ENCODE measurements at places on chromosomes 2 and 18. TPM values are rescaled to one million over a fixed set of nuclear protein-coding genes. Genes with fewer than 3 reads are reported as not detected.

Gene IL1B
- 2.5 TPM for total RNA-seq

Gene ABCG8
- total RNA-seq, result not detected

Gene SOCS6
- 16.0 TPM for total RNA-seq

GRCh38 chr2:54394392-54394791 lies 61.7 kb upstream of the SPTBN1 start:
- no peak for DNase-seq

Gene FER1L5
- total RNA-seq, result 0.74 TPM

Gene LRATD1
- total RNA-seq, result 32.7 TPM

- no peak for DNase-seq
Observed at GRCh38 chr2:98153481-98153880, 66.5 kb downstream of the VWA3B start.

DNA sequence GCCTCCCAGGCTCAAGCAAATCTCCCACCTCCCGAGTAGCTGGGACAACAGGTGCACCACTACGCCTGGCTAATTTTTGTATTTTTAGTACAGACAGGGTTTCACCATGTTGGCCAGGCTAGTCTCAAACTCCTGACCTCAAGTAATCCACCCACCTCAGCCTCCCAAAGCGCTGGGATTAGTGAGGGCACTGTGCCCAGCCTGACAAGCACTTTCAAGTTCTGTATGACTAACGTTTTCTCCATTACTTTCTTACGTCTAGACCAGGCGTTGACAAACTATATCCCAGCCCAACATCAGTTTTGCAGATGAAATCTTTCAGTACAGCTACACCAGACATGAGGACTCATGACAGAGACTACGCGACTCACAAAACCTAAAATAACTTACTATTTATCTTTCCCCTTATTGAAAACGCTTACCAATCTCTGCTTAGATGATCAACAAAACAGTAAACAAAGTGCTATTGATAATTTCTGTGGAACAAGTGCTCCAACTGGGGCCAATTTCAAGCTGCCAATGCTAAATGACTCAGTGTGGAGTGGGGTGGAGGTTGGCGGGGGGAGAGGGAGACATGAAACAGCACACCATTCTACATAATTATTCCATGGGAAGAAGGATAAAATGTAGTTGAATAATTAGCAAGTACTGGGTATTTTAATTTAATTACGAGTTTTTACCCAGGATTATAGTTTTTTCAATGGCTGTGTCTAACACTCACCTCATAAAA lies 59.1 kb downstream of the SAP130 start:
- DNase-seq, result no peak

DNA sequence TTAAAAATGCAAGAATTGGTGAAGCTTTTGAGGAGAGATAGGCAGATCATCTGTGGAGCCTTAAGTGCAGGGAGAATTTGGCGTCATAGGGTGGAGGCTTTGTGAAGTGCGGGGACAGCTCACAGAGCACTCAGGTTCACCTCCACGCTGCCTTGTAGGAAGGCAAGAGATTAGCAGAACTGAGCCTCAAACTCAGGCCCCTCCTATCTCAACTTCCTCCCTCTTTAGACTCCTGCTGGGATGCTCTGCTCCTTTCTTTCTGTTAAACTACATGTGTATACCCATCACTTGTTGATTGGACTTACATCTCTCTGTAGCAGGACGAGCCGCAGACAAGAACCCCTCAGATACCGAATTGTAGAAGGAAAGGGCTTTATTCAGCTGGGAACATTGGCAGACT lies 422.2 kb downstream of the SETBP1 start:
- no peak for DNase-seq

GRCh38 chr2:45653122-45653913 lies 1.8 kb downstream of the PRKCE start:
- no peak for DNase-seq

Gene CYP27A1
- 30.0 TPM for total RNA-seq

DNA sequence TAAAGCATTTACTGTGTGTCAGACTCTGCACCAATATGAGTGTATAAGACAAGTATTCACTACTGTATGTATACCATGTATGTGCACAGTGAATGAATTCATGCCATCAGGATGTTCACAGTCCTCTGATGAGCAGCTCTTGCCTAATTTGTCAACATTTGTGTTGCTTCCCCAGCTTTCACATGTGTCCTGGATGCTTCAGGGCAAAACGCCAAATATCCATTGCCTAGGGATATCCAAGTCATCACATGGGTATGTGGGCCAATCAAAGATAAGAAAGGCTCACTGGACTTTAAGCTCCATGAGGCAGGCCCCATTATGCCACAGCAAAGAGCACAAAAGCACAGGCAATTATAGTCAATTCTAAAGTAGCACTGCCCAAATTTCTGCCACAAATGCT lies 134.2 kb upstream of the CHAC2 start:
- no peak for DNase-seq

DNA sequence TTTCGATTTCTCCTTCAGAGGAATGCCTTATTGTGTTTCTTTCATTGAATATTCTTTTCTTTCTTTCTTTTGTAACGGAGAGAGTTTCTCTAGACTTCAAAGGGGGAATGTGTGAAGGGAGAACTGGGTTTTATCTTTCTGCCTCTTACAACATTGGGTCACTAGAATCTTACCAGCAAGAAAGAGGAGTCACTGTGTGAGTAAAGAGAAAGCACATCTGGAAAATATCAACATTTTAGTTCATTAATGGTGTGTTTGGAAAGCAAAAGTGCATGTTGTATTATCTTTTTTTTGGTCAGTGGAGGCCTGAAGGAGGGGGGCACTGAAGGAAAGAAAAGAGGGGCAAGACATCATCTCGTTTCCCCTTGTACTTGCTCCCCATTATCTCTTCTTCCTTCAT lies 86.6 kb upstream of the THOC1 start:
- DNase-seq, result no peak

Gene IL36A
- 2.7 TPM for total RNA-seq

- DNase-seq, result no peak
Observed at GRCh38 chr2:28621172-28622100, 125.6 kb downstream of the PLB1 start.

Gene ERFE
- total RNA-seq, result not detected

Gene DSG4
- not detected for total RNA-seq

Gene SLC16A14
- 9.8 TPM for total RNA-seq

DNA sequence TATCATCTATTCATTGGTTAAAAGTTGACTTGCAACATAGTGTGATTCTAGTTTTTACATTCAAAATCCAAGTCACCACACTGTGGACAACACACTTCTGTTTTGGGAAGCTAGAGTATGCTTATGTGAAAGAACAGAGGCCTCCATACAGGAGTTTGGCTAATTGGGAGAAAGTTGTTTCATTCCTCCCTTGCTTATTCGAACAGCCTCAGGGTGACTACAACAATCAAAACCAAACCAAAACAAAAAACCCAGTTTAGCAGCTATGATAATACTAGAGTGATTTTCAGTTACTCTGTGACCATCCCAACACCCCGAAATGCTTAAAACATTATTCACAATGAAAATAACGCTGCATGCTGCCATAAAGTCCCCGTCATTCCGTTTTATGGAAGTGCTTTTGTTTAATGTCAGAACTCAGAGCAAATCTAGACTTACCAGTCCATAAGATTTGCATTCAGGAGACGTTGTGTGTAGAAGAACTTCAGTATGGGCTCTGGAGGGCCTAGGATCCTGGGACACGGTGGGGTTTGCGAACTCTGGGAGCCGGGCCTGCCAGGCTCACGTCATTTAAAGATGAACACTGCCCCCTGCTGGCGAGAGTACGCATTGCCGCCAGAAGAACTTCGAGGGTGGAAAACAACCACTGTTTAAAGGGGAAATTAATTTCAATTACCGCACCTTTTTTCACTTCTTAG lies 111.4 kb downstream of the FTCDNL1 start:
- DNase-seq, result no peak

GRCh38 chr2:201891676-201892075 lies 85.3 kb downstream of the CDK15 start:
- no peak for DNase-seq

DNA sequence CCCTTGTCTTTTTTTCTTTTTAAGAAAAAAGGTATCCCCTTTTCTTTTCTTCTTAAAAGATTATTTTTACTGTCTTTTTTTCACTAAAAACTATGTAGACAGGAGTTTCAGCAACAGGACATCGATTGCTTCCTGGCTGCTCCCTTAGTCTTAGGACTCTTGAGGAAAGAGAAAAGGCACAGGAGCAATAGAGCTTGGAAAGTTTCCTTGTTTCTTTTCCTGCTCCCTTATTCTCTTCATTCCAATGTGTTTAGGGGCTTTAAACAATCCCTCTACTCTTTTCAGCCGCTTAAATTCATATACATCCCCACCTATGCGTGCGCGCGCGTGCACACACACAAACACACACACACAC lies 225.9 kb upstream of the FBXO11 start:
- no peak for DNase-seq

- no peak for DNase-seq
Observed at GRCh38 chr2:44170311-44170717, 1.6 kb downstream of the PPM1B start.

DNA sequence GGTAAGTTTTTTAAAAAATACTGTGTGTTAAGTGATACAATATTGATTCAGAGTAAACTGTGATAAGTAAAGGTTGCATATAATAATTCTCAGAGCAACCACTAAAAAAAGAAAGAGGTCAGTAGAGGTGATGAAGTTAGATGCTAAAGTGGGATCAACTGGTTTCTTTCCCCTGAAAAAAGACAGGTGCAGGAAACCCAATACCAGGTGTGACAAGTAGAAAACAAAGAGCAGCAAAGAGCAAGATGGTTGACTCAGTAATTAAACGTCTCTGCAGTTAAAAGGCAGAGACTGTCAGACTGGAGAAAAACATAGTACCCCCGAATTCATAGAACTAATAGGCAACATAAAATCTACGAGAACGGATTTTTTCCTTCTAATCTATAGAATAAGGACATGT lies 128.3 kb downstream of the ATP9B start:
- DNase-seq, result no peak

- DNase-seq, result no peak
Observed at GRCh38 chr18:13219593-13220159, 1.1 kb downstream of the LDLRAD4 start.

Gene GAL3ST2
- total RNA-seq, result 0.98 TPM

Gene GAD1
- not detected for total RNA-seq

GRCh38 chr2:127208313-127208712 lies 11.8 kb downstream of the CYP27C1 start:
- no peak for DNase-seq

DNA sequence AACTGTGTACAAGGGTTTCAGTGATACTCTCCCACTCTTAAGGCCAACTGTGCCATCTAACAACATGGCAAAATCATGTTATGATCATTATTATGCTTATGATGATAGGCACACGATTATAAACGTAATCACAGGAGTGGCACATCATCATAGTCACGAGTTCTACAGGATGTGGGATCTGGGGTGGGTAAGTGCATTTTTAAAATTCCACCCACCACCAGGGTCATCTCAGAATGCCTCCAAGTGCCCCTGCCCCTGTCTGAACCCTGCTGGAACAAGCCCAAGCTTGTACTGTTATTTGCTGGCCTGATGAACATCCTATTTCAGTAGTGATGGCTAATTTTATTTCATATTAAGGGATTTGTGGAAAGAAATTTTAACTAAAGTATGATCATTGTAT lies 117.8 kb downstream of the PTPRM start:
- DNase-seq, result no peak

Gene ASTL
- total RNA-seq, result not detected

GRCh38 chr2:33589444-33589843 lies 9.7 kb downstream of the FAM98A start:
- no peak for DNase-seq

Gene SERPINB10
- total RNA-seq, result 0.98 TPM

DNA sequence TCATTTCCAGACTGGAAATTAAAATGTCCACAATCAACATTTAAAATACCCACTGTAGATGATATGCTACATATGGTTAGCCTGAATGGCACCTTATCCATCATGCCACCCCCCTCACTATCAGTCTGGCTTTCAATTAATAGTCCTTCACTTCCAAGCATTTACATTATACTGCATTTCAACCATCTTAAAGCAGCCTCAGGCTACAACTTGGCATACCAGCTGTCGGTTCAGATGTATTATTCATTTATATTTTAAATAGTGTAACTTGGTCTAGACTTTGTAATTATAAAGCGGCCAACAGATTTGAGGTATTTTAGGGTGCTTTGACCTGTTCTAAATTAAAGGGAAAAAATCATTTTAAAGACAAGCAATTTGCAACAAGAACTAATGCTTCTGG lies 2.6 kb downstream of the GCG start:
- DNase-seq, result no peak

- DNase-seq, result no peak
Observed at GRCh38 chr2:189569295-189569910, 11.2 kb downstream of the SLC40A1 start.

Gene TCF4
- 105 TPM for total RNA-seq

- no peak for DNase-seq
Observed at GRCh38 chr2:103875131-103875530, 978.8 kb upstream of the POU3F3 start.

Gene SKOR2
- not detected for total RNA-seq

DNA sequence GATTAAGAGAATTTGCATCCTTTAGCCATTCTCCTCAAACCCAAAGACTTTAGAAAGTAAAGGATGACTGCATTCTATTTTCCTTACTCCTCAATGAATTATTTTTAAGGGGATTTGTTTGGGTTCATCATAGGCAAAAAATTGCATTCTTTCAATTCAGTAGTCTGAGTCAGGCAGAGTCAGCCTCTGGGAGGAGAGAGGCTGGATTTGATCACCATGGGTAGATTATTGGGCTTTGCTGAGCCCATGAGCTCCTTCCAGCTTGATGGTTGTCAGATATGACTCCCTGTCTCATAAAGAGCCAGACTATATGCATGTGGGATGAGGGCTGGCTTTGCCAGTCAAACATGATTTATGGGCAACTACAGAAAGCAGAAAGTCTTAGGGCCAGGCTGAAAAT lies 101.2 kb downstream of the KCNS3 start:
- DNase-seq, result no peak

Gene PFN4
- total RNA-seq, result not detected

GRCh38 chr2:121485039-121485438 lies 45.6 kb upstream of the RNU4ATAC start:
- no peak for DNase-seq

GRCh38 chr2:236309669-236310029 lies 45.4 kb upstream of the ASB18 start:
- no peak for DNase-seq
